ENCODE measurements at places on chromosomes 1 and 21.

GRCh38 chr1:57424231-57425027 is 569 bp upstream of the DAB1 start:
- peak; percentile 5 for DNase-seq

DNA sequence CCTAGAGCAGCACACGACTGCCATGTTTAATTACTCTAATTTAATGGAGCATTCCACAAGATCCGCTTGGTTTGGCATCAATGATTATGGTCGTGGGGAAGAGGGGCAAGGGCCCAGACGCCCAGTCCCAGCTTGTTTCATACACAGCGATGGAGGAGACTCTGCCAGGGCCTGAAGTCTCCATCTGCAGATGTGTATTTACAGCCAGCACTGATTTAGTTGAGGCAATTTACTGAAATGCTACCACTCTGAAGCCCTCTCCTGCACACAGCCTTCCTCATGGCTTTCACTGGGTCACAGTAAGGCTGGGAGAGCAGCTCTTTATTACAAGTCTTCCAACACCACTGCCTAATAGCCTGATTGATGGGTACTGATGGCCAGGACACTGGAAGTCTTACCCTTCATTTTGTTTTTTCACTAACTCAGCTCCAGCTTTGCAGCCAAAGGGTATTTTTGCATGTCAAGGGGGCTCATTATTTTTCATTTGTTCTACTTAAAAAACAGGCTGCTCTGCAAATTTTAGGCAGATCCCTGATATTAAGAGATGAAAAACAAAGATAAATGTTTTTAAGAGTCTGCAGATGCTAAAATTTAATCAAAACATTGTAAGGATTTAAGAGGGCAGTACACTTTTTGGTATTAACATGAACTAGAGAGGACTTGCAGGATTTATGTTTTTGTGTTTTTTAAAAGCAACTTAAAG is 236.3 kb downstream of the SIPA1L2 start:
- DNase-seq, result no peak

DNA sequence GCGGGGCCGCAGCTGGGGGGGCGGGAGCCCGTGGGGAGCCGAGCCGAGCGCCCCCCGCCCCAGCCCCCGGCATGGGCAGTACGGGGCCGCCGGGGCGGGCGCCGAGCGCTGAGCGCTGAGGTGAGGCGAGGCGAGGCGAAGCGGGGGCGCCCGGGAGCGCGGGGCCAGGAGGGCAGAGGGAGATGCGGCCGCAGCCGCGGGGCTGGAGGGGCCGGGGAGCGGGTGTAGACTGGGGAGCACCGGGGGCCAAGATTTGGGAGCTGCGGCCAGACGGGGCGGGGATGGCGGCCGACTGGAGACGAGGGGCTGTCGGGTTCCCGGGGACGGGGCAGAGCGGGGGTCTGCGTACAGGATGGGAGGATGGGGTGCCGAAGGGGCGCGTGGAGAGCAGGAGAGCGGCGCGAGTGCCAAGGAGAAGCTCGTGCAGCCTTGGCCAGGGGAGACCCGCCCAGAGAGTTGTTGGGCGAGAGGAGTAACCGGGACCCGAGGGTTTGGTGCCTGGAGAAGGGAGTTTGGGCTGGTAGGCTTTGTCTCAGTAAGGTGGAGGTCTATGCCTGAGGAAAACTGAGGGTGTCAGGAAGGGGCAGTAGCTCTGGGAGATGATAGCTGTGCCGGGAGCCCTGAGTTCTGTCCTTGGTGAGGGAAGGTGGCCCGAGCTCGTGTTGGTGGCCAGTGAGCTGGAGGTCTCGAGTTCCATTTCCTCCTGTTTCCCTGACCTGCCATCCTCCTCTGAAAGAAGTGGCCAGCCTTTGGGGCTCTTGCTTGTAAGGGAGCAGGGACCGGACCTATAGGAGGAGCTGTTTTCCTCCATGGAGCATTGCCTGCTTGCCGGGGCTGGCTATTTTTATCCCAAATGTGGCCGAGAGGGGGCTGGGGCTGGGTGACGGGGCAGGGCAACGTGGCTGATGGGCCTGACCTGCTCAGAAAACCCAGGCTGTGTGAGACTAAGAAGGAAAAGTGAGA is 539 bp downstream of the ATP8B2 start:
- peak; percentile 56 for DNase-seq

DNA sequence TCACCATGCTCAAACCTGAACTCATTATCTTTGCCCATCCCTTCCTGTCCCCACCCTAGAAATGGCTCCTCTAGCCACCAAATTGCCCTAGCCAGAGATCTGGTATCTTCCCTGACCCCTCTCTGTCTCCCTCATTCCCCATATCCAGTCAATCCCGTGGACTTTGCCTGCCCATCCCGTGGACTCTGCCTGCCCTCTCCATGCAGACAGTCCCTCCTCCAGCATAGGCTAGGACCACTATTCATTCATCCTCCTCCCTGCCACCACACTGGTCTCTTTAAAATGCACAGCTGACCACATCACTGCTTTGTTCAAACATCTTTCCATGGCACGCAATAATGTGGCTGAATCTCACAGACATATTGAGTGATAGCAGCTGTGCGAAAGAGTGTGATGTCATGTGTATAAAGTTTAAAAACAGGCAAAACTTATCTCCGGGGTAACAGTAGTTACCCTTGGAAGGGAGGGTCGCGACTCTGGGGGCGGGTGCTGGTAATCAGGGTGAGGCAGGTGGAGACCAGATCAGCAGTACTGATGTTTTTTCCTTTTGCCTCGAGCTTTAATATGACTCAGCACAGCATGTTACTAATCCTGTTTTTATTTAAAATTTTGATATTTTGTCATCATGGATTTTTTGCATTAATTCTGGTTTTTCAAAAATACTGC is 4.8 kb upstream of the SLC2A1 start:
- peak; percentile 91 for DNase-seq

DNA sequence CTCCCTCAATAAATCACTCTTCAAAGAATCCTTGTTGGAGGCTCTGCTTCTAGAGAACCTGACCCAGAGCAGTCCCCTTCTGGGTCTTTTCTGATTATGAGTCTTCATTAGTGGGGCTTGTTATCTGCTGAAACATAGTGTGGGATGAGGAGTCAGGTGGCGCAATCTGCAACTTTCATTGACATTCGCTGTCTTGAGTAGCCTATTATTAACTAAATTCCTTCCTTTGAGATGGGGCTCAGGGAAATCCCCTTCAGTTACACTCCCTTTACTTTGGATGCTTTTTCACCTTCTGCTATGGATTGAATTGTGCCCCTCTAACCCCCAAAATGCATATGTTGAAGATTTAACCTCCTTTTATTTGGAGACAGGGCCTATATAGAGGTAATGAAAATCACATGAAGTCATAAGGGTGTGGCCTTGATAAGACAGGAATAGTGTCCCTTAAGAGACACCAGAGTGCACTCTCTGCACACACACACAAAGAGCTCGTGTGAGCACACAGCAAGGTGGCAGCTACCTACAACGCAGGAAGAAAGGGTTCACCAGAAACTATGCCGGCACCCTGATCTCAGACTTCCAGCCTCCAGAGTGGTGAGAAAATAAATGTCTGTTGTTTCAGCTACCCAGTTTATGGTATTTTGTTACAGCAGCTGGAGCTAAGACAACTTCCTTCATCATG is 19.5 kb downstream of the DIO1 start:
- DNase-seq, result no peak

- DNase-seq, result no peak
Observed at GRCh38 chr1:44076066-44076465, 42.6 kb upstream of the KLF17 start.

GRCh38 chr1:151668090-151668489 is 48.5 kb downstream of the CELF3 start:
- no peak for DNase-seq

Measured in HFF-Myc (cell line).